T-helper 17 cell (primary cell): ENCODE measurements at places on chromosomes 3 and 15.

DNA sequence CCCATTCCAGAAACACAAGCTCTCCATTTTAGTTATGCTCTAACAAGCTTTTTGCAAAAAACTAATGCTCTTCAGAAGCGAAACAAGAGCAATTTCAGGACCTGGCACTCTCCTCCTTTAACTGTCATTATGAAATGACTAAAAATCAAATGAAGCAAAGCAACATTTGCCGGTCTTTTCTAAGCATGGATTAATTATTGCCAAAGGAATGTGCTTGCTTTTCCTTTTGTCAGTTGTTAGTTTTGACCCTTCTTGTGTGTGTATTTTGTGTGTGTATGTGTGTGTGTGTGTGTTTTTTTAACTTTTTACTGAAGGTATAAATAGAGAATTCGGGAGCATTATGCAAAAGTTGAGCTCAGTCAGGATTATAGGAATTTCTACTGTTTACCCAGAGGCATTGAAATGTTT lies 509.1 kb downstream of the TUSC7 start:
- no peak for DNase-seq

DNA sequence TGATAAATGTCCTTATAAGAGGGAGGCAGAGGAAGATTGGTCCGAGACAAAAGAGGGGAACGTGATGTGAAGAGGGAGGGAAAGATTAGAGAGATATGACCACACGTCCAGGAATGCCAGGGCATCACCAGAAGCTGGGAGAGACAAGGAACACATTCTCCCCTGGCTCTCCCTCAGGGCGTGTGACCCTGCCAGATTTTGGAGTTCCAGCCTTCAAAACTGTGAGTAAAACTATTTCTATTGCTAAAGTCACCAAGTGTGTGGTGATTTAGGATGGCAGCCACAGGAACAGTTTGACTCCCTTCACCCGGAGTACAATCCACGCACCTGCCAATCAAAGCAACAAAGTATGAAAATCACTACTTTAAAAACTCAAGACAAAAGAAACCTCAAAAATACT lies 32.1 kb upstream of the TJP1 start:
- DNase-seq = no peak

DNA sequence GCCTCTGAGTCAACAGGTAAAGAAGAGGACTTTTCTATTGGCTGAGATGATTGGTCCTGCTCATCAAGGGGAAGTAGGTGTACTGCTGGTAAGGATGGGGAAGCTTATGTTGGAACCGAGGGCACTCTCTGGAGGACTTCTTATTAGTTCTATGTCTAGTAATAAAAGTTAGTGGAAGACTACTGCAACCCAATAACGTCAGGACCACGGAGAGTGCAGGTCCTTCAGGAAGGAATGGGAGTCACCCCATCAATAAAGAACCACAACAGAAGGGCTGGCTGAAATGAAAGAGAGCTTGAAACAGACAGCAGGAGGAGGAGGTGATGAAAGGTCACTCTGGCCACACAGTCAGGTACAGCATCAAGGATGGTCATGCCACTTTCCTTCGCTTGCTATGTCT lies 68.8 kb upstream of the PRR23E start:
- DNase-seq = no peak

- DNase-seq = no peak
These were observed 681 bp downstream of the CHMP2B start for GRCh38 chr3:87227835-87228144.

DNA sequence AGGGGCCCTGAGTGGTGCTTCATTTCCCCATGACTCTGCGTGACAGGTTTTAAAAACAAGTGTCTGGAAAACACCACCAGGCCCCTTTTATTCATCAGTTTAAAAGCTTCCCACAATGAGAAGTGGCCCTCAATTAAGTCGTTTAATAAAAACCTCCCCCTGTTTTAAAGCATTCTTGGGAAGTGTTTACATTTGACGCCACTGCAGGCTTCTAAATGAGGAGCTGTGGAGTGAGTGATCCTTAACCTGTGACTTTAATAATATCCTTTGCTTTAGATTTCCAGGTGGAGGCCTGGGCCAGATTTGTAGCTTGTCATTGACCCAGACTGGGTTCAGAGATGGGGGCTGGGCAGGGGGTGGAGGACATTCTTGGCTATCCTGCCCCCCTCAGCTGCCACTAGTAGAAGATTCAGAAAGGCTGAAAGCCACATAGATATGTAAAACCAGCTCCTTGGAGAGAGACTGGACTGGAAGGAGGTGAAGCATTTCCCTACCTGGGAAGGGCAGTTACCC lies 11.3 kb downstream of the CGNL1 start:
- DNase-seq = no peak

DNA sequence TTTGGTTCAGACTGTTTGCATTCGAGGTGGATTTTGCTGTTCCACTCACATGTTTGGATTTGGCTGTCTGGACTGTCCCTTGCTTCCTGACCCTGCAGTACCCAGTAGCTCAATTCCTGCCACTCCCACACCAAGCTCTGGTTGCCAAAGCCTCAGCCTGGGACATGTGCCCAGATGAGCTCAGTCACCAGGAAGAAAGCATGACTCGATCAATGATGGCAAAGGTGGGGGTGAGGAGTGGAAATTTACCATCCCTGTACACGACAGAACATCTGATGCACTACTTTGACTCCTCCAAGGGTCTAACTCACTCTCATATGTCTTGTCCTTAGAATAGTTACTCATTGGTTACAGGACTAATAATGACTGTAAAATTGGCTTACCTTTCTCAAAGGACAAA lies 45.2 kb downstream of the ZNF385D start:
- DNase-seq = no peak

DNA sequence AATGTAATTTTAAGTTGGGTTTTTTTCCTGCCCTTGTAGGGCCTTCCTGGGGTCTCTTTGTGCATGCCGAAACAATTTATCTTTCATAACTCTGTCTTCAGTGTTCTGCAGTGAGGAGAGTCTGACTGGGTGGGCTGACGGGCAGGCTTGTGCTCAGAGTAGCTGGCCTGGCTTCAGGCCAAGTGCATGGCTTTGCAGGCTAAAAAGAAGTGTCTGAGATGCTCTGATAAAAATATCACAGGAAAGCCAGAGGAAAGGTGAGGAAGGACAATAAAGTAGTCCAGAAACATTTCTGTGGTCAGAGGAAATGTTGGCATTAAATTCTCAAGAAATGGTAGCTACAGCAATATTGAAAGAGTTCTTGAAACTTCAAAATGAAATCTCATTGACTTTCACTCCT lies 25.5 kb downstream of the ST3GAL6 start:
- no peak for DNase-seq
